ENCODE measurements at places on chromosomes 16 and 17.
A peak's percentile ranks its signal among the peaks of the same experiment; 100 is the strongest.

DNA sequence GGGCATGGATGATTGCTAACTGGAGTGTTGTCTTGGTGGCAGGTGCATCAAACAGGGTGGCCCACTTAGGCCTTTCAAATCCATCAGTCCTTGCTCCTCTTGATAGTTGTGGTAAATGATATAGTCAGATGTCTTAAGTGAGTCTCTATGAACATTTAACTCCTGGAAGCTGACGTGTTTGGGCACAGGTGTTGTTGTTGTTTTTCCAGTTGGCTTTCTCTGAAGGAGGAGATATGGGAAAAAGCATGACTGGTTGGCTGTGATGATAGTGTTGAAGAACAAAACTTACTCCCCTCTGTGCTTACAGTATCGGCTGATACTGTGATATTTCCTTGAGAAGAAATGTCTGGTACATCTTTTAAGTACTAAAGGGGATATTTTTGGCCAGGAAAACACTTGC lies 18.0 kb downstream of the TNRC6A start:
- no peak for DNase-seq

DNA sequence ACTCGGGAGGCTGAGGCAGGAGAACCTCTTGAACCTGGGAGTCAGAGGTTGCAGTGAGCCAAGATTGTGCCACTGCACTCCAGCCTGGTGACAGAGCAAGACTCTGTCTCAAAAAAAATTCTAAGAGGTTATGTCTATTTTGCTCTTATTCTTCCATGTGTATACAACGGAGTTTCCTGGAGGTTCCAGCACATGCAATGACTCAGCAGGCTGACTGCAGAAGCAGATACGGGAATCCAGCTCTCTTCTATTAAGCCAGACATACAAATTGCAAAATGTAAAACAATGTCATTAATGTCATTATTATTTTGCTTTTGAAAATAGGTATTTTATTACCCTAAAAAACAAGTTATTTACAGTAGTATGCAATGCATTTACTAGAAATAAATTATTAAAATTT lies 18.4 kb downstream of the MIEF2 start:
- no peak for DNase-seq

DNA sequence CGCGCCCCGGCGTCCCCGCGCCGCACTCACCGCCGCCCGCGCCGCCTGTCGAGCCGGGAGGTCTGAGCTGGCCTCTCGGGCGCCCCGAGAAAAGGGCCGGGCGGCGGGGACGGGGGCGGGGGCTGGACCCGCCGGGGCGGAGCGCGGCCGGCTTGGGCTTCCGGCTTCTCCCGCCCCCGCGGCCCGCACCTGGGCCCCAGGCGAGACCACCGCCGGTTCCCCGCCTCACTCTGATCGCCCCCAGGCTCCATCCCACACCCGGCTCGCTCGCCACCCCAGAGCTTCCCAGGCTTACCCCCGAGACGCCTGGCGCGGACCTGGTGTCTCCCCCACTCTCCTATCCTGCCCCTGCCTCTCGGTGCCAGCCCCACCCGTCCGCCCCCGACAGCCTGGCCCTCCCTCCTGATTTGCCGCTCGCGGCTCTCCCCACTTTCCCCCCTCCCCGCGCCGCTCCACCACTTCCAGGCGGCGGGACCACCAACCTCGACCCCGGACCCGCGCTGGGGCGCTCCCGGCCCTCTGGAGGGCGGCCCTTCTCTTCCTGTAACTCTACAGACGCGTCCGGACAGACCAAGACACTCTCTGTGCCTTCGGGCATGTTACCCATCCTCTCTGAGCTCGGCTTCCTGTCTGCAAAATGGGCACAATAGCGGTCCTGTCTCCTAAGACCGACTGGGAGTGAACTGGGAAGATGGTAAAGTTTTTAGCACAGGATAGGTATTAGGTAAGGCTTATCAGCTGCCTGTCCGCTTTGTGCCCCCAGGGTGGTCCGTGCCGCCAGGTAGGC lies at the start of gene LITAF:
Gene LITAF (minus strand): TSS at position 64 of the 787 bp plus-strand sequence. CDS start 30,189 bp downstream, outside the sequence.
- peak; percentile 59 for DNase-seq

GRCh38 chr17:7880076-7880868 lies 8.3 kb upstream of the CHD3 start:
- DNase-seq = no peak

GRCh38 chr16:4081521-4082021 lies 34.7 kb downstream of the ADCY9 start:
- no peak for DNase-seq

DNA sequence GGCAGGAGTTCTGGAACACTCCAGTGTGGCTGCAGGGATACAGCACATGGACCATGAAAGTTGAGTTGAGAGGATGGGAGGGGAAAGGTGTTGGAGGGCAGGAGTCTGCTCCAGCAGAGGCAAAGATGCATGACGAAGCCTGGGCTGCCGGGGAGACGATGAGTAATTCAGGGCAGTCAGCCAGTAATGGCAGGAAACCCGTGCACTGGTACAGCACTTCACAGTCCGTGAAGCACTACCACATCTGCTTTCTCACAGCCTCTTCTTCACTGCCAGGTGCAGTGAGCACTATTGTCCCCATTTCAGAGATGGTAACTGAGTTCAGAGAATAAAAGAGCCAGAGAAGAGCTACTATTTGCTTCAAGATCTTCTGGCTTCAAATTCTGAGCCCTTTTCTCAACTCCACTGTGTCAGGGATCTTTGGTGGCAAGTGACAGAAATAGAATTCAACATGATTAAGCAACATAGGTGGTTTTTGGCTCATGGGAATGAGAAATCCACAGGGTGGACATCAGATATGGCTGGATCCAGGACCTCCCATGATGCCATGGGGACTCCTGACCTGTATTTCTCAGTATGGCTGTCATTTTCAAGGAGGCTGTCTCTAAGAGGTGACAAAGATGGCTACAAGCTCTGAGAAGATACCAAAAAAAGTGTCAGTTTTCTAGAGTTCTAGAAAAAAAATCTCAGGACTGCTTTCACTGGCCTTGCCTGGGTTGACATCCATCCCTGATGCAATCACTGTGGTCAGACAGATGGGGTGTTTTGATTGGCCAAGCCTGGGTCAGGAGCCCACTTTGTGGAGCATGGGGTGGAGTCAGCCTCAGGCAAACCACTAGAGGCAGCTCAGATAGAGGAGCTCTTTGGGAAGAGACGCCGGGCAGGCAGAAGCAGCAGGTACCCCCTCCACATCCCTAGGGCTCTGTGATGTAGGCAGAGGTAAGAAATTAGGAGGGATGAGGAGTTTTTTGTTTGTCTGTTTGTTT lies 24.7 kb downstream of the IL21R start:
- DNase-seq = no peak

DNA sequence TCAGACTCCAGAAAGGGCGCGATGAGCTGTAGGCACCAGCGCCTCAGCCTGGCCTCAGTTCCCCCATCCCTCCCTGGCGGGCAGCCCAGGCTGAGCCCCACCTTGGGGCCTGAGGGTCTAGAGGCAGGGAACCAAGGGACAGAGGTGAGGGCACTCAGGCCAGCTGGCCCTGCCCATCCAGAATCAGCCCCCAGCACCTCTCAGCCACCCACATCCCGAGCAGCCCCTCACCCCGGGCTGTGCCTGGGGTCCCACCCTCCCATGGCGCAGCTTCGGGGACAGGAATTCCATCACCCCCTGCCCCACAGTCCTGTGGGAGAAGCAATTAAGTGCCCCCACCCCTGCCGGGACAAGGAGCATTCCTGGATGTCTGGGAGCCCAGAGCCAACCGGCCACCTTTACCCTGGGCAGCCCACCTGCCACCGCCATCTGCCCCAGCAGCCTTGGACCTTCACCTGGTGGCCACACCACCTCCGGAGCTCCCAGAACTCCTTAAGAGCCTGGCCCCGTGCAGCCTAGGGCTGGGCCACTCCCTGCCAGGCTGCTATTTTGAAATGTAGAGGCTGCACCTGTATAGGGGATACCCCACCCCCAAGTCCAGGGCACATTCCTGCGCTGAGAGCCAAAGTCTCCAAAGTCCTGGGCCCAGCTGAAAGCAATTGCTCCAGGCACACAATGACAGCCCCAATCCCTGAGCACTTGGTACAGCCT lies 33.7 kb upstream of the PVALEF start:
- DNase-seq = no peak

DNA sequence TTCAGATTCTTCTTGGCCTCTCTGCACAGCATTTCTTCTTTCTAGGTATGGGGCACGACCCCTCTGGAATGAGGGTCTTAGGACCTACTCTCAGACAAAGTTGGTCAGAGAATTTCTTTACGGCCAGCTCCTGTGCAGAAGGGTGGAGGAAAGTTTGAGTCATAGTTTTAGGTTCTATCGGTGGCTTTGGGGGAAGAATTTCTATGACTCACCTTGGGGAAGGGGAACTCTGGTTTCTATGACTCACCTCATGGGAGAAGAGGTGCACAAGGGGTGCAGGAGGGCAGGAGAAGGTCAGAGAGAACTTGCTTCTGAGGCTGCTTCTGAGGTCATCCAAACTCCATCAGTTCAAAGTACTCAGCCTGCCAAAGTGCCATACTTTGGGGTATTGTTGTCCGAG lies 2.5 kb upstream of the ABCC12 start:
- DNase-seq = no peak

DNA sequence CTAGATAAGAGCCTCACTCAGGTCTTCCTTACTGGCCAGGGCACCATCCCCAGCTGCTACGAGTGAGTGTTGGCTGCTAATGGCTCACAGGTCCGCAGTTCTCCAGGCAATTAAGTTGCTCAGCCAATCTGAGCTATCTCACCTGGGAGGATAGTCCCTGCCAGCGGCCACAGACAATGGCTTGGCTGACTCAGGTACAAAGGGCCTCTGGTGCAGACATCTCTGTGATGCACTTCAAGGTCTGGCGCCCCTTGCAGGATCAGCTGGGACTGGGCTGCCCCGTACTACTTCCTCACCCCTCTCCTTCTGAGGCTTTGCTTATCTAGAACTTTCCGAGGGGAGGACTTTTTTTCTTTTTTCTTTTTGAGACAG lies 49.2 kb upstream of the EMP2 start:
- DNase-seq = peak; percentile 41

- no peak for DNase-seq
Measured at GRCh38 chr17:79002291-79002690, 7.3 kb downstream of the CANT1 start.

DNA sequence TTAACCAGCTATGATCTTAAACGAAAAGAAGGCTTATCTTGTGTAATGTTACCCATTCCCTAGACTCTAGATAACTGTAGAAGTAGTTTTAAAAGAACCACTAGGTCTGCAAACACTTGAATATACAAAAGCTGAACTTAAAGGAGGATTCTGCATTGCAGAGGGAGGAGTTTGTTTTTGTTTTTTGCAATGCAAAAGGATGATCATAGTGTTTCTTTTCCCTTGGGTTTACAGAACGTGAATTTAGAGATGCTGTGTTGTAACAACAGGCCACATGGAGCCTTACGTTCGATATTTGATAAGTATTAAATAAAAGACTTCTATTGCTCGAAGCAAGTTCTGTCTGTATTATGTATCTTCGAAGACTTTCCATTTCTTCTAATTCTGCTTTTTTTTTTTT lies 77.6 kb downstream of the CHD9 start:
- no peak for DNase-seq

- no peak for DNase-seq
Measured at GRCh38 chr17:74878658-74879057, 5.9 kb upstream of the FDXR start.

DNA sequence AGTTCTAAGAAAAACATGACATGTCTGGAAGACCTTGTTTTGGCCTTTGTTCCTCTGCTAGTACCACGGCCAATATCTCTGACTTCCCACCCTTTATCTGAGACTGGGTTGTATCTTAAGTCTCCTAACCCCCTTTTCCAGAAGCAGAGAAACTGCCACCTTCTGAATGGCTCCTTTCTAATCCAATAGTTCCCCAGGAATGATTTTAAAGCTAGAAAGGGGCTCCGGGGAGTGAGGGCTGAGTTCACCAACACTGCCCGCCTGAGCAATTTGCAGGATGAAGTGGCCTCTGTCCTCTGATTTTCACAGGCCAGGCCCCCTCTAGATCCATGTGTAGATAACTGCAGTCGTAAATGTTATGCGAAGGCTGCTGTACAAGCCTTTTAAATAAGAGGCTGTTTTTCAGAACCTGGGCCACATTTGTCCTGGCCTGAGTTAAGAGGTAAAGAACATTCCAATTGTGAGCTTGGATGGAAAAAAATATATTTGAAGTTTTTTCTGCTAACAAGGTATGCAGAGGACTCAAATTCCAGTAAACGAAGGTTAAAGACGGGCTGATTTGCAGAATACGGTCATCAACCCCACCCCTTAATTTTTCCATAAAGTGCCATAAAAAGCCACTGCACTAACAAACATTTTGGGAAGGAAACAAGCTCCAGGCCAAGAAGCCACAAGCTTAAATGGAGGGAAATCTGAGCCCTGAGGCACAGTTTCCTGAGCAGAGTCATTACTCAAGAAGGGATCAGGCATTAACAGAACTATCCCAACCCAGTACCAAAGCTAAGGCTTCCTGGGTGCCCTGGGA lies 117.0 kb upstream of the MAF start:
- DNase-seq = no peak

GRCh38 chr17:42702446-42702845 lies 20.1 kb downstream of the CNTNAP1 start:
- DNase-seq = no peak

- no peak for DNase-seq
Measured at GRCh38 chr17:77115510-77115909, 25.3 kb upstream of the SEC14L1 start.

DNA sequence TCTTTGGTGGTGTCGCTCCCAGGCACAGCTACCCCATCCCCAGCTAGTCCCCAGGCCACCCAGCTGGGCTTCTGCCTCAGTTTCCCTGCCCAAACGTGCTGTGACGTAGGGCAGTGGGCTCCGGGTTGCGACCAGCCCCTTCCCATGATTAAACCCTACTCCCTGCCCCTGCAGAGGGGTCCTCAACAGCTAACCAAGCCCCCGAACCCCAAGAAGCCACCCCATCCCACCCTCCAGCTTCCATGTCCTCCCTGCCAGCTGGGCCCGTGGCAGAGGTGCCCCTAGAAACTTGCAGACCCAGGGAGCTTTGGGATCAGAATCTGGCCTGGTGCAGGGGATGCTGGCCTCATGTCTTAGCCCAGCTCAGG lies 879 bp upstream of the NTN3 start:
- no peak for DNase-seq

DNA sequence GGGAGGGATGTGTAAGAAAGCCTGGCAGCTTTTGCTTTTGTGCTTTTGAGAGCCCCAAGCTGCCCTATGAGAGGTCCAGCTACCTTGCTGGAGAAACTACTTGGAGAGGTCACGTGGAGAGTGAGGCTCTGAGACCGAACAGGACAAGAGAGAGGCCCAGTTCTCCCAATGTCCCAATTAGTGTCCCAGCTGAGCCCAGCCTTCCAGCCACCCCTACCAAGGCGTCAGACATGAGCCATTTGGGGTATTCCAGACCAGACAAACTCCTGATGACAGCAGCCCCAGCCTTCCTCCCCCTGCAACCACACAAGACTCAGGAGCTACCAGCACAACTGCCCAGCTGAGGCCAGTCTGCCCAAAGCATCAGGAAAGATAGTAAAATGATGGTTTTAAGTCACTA lies 35.0 kb downstream of the NKD1 start:
- DNase-seq = no peak
